ENCODE measurements at places on chromosomes 6 and 20. TPM values are rescaled to one million over a fixed set of nuclear protein-coding genes. Genes with fewer than 3 reads are reported as not detected.

The PRR18 gene
- polyA plus RNA-seq: 0.04 TPM

The LY6G6C gene
- polyA plus RNA-seq: 0.15 TPM

The HLA-G gene
- polyA plus RNA-seq: 0.30 TPM

The RGL2 gene
- polyA plus RNA-seq: 55.8 TPM

The RMND1 gene
- 30.0 TPM for polyA plus RNA-seq

The SNAP25 gene
- not detected for polyA plus RNA-seq

The HACE1 gene
- polyA plus RNA-seq: 5.9 TPM

The CFB gene
- 772 TPM for polyA plus RNA-seq

The KCNK15 gene
- polyA plus RNA-seq: 0.03 TPM

The RNF146 gene
- 28.1 TPM for polyA plus RNA-seq

The THEMIS gene
- polyA plus RNA-seq: not detected
